Stimulated activated CD8-positive, alpha-beta memory T cell treated with anti-CD3 and anti-CD28 coated beads, Interleukin-4, amount 100 ng/mL, for 48 hours (primary cell): ENCODE measurements at places on chromosomes 12 and 14.

GRCh38 chr12:54420766-54421144, 1.7 kb upstream of the ITGA5 start:
- no peak for DNase-seq

- no peak for DNase-seq
Observed at GRCh38 chr14:63573581-63573980, 30.4 kb upstream of the PPP2R5E start.

DNA sequence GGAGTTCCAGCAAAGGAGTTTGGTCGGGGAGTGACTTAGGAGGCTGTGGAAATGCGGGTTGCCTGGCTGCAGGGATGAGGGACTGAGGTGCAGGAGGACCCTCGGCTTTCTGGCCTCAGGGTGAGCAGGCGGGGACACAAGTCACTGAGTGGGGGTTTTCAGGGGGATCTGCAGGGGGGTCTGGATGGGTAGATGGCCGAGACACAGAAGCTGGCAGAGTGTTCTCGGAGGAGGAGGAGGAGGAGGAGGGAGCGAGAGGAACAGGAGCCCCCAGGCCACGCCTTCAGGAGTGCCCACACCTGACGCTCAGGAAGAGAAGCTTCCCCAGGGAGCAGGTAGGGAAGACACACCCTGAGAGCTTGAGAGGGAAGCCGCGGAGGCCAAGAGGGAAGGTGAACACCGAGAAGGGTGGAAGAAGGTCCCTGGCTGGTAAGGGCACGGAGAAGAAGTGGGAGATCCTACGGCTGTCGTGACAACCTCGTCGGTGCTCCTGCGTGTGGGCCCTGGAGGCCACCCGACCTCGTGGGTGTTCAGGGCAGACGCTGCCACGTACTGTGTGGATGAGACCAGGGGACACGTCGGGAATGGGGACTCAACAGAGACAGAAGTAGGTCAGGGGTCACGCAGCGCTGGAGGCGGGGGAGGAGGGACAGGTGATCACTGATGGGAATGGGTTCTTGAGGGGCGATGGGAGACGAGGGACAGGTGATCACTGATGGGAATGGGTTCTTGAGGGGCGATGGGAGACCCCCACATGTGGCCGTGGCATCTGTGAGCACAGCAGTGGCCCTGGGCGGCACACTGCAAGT, 109.4 kb downstream of the PIWIL1 start:
- DNase-seq = no peak

- DNase-seq = no peak
Observed at GRCh38 chr14:67887478-67887877, 67.9 kb downstream of the RAD51B start.

- no peak for DNase-seq
Observed at GRCh38 chr12:62215506-62215905, 44.7 kb upstream of the USP15 start.
